Retina (tissue), 1 donor: ENCODE measurements at places on chromosomes 12 and 14.

- no peak for DNase-seq
These were observed 59.6 kb downstream of the FBXO33 start for GRCh38 chr14:39372656-39373055.

GRCh38 chr12:112557951-112558630, 139.3 kb downstream of the PTPN11 start:
- peak; percentile 50 for DNase-seq

GRCh38 chr12:120797677-120798642, 72.3 kb downstream of the ACADS start:
- DNase-seq: no peak

DNA sequence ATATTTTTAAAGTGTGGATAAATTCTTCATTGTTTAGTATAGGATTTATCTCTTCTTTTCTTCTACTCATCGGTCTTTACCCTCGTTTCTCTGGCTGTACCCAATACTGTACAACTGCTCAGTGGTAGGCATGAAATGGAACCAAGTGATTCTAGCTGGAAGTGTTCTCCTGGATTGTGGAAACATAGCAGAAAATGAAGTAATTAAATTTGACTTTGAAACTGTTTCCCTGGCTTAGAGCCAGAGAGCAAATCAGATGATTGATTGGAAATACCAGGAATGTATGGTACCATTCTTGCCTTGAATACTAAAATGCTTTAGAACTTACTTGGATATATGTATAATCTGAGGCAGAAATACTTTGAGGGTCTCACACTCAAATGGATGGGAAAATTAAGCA, 292.3 kb downstream of the ERC1 start:
- DNase-seq: no peak

DNA sequence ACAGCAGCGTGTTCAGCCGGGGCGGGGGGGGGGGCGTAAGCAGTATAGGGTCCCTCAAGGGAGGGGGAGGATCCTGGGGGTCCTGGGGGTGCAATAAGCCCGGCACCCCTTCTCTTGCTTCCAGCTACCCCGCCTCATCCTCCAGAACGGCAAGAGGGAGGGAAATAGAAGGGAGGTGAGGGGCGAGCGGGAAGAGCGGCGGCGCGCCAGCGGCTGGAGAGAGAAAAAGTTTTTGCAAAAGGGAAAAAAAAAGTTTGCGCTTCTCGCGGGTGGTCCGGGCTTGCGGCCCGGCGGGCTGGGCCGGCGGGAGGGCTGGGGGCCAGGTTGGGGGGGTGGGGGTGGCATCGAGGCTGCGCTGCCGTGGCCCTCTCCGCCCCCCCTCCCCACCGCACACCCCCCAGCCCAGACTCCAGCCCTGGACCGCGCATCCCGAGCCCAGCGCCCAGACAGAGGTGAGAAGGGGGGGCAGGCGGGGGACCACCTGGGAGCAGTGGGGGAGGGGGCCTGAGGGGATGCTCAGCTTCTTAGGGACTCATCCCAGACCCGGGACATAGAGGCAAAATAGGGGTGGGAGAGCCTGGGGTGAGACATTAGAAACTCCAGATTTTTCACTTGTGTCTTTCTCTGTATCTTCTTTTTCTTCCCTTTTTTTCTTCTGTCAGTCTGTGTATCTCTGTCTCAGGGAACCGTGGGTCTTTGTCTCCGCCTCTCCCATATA, at the start of gene GLI1:
Gene GLI1 (plus strand): TSS at position 36 of the 718 bp plus-strand sequence. CDS start 3,907 bp downstream, outside the sequence.
- no peak for DNase-seq

DNA sequence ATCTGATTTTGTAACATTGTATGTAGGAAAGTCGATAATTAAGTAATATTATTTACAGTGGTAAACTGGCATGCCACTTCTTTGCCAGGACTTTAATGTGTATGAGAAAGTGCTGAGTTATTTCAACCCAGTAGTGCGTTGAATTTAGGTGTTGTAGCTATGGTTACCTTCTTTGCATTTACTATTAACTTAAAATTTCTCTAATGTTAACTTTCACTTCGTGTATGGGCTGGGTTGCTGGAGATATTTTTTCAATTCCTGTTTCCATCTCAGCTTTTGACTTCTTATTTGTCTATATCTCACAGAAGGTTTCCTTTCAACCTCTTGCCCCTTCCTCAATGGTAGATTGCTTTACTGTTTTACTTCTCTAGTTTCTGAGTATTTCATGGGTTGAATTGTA, 1345.6 kb downstream of the FSCB start:
- no peak for DNase-seq

GRCh38 chr14:96177766-96178375, 26.8 kb upstream of the BDKRB2 start:
- no peak for DNase-seq

- peak; percentile 71 for DNase-seq
These were observed 1.9 kb downstream of the CCDC184 start for GRCh38 chr12:48185181-48185919.

- DNase-seq: no peak
These were observed 510.7 kb downstream of the C12orf50 start for GRCh38 chr12:87518481-87518880.

DNA sequence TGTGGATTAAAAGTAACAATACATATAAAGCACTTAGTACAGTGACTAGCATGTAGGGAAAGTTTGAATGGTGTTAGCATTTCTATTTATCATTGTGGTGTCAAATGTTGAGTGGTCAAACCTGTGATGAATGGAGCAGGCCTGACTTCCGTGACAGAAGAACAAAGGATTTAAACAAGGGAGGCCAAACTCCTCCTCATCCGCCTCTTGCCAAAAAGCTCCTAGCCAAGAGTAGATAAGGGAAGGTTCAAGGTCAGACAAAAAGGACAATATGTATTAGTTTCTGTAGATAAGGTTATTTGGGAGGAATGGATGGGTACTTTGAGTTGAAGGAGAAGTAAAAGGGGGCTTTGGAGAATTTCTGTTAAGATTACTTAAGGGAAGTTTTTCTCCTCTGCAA, 6.5 kb downstream of the RNASE7 start:
- no peak for DNase-seq

GRCh38 chr14:55580470-55581341, 699 bp downstream of the KTN1 start:
- DNase-seq: peak; percentile 85

DNA sequence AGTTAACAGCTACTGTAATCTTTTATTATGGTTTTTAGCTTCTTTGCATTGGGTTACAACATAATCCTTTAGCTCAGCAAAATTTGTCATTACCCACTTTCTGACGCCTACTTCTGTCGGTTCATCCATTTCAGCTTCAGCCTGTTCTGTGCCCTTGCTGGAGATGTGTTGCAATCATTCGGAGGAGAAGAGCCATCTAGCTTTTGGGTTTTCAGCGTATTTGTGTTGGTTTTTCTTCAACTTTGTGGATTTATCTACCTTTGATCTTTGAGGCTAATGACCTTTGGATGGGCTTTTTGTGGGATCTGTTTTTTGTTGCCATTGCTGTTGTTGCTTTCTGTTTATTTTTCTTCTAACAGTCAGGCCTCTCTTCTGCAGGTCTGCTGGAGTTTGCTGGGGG, 69.2 kb upstream of the ATXN7L3B start:
- DNase-seq: no peak

DNA sequence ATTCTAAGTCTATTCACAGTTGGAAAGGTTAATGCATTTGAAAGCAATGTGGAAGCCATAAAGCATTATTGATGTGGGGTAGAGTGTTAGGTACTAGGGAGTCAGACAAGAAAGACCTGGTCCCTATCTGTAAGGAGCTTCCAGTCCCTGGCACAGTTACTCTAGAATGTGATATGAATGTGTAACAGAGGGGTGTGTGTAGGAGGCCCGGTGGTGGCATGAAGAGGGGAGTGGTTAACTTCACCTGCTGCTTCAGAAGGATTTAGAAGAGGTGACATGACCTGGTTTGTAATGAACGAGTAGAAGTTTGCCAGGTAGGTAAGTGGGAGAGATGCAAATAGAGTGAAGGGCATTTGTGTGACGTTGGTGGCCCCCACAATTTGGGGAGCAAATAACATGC, 15.1 kb upstream of the GALNT6 start:
- DNase-seq: no peak

- DNase-seq: no peak
These were observed 171.0 kb upstream of the HIF1A start for GRCh38 chr14:61524211-61524806.

DNA sequence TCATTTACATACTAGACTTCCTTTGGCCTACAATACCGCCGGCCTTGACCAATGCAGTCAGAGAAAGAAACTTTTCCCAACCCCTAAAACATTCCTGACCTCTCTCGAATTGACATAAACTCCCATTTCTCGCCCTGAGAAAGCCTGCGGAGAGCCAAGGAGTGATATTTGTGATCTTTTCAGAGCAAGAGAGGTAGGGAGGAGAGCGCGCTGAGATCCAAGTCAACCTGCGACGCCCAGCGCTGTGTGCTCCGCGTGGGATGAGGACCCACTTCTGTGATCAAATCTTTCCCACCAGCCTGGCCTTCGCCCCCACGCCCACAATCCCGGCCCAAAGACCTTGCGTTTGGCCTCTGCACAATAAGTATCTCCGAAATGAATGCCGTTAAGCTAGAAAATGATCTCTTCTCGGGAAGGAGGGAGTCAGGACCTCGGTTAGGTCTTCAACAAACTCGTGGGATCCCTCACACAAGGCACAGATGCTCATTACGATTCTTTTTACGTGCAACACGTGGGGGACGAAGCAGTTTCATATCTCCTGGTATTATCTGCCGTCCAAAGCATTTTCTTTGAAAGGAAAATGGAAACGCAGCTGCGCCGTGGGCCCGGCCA, 6.3 kb upstream of the NPAS3 start:
- DNase-seq: no peak

GRCh38 chr12:123076604-123077297, 74.1 kb downstream of the PITPNM2 start:
- no peak for DNase-seq

GRCh38 chr14:55052269-55052930, 953 bp downstream of the MAPK1IP1L start:
- peak; percentile 40 for DNase-seq

- DNase-seq: no peak
These were observed 74.7 kb downstream of the NOC4L start for GRCh38 chr12:132218915-132219314.

DNA sequence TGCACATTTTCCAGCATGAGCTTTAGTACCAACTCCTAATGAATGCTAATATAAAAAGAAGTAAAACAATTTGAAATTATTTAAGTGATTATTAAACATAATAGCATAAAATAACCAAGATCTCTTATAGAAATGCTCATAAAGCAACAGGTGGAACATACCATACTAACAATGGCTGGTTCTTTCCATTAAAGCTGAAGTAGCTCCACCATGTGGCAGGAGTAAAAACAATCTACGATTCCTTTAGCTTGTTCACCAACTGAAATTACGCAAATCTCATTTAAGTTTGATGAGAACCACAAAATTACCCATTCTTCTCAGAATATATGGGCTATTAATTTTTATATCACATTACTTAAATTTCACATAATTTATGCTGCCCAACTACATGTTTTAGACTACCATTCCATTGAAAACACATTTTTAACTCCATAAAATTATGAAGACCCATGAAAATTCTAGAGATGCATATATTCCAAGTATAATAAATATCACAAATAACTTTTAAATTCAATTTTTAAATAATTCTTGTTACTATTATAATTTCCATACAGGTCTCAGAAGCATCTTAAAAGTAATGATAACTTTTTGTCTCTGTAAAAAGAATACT, 213.6 kb downstream of the DAD1 start:
- DNase-seq: no peak

DNA sequence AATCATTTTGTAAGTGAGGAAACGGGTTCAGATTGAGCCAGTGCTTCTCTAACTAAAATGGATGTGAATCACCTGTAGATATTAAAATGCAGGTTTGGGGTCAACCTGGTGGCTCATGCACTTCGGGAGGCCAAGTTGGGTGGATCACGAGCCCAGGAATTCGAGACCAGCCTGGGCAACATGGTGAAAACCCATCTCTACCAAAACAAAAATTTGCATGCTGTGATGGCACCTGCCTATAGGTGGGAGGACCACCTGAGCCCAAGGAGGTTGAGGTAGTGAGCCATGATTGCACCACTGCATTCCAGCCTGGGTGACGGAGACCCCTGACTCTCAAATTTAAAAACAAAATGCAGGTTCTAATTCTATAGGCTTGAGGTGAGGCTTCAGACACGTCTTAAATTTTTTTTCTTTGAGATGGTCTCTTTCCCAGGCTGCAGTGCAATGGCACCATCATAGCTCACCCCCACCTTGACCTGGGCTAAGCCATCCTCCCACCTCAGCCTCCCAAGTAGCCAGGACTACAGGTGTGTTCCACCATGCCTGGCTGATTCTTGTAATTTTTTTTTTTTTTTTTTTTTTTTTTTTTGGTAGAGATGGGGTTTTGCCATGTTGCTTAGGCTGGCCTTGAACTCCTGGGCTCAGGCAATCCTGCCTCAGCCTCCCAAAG, 9.0 kb downstream of the TUBA1C start:
- DNase-seq: no peak

DNA sequence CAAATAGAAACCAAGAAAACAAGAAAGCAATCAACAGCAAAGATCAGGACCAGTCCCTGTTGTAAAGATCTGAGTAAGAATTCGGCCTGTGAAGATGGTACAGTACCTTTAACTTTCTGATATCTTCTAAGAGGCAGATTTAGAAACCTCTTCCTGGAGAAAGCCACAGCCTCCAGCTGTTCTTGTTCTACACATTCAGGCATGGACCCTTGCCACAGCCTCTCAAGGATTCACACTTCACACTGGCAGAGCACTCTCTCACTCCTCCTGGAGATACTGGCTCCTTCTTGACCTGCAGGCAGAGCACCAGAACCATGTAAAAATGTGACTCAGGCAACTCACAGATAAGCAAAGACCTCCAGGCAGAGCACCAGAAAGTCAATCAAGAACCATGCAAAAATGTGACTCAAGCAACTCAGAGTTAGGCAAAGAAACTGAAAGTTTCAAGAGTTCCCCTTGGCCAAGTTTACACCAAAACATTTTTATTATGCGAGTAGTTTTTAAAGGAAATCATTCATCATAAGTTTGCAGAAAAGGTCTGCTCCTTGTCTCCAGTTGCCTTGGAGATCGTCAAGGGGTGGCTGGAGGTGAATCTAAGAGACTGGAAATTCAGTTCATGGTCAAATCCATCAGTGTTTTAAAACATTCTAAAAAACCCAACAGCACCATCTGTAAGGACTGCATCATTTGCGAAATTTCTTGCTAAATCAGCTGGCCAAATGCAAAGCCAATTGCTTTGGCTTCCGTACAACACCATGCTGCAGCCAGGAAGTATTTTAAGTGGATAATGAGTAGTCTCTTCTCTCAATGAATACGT, 119.3 kb upstream of the MDM1 start:
- DNase-seq: no peak

GRCh38 chr12:51951843-51952722, 584 bp downstream of the ACVR1B start:
- peak; percentile 75 for DNase-seq

GRCh38 chr12:21456291-21456780, 18.9 kb downstream of the PYROXD1 start:
- no peak for DNase-seq

GRCh38 chr12:45216230-45216982, 511 bp downstream of the ANO6 start:
- DNase-seq: peak; percentile 90
